Omental fat pad (tissue), 4 donors: ENCODE measurements at places on chromosomes 1 and 21.

DNA sequence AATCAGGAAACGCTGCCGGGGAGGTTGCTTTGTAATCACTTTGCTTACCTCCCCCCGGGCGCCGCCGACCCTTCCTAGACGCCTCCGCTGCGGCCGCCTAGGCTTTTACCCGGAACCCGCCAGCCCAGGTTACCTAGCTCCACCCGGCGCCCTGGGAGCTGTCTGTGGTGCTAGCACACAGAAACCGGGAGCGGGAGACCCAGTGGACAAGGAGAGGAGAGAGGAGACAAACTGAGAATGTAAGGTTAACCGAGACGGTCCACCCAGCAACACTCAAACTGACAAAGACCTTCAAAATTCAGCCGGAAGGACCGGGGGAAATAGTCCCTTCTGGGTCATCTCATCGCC lies 9.8 kb downstream of the BARHL2 start:
- DNase-seq = no peak

DNA sequence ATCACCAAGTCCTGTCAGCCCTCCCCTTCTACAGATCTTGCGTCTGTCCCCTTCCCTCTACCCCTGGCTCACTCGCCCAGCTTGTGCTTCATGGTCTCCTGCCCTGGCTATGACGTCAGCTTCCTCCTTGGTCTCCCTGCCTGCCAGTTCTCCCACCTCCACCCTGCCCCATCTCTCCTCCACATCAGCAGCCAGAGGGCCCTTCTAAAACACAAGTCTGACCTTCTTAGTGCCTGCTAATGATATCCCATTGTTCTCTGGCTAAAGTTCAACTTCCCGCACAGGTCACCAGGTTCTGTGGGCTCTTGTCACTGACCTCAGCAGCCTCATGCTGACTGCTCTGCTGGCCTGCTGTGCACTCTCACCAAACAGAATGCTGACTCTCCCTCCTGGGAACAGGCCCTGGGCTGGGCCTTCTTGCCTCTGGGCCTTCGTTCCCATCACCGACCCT lies 24.7 kb upstream of the MYCL start:
- no peak for DNase-seq

DNA sequence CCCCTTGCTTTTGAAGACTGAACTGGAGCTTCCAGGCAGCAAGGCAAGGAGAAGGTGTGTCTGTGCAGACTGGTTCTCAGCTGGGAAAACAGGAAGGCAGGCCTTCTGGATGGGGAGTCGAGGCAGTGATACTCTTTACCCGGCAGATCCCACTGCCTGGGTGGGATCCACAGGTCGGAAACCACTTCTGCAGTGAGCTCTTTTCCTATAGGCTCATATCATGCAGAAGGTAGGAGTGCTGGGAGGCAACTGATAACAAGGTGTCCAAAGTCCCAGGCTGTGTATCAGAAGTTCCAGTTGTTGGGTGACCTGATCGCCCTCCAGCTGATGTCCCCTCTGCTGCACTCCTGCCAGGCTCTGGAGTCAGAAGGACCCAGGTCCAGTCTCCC lies 17.1 kb downstream of the ACOT11 start:
- no peak for DNase-seq

DNA sequence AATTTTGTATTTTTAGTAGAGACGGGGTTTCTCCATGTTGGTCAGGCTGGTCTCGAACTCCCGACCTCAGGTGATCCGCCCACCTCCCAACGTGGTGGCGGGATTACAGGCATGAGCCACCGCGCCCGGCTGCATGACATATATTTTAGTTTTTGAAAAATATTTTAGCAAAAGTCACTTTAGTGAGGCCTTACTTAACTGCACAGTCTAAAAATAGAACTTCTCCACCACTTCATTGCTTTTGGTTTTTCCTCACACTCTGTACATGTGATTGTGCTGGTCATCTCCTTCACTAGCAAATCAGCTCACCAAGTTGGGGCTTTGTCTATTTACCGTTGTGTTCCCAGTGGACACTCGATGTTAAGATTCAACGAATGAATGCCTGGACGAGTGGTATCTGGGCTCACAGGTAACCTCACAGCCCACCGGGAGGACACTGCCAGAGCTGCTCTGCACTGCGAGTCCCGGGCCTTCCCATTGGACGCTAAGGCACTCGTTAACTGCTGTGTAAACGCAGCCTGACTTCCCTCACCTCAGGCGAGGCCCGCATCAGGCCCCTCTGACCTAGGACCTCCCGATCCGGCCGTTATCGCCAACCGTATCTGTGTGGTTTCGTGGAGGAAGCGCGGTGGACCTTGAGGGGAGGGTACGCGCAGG lies 14.0 kb upstream of the ZNF692 start:
- no peak for DNase-seq

DNA sequence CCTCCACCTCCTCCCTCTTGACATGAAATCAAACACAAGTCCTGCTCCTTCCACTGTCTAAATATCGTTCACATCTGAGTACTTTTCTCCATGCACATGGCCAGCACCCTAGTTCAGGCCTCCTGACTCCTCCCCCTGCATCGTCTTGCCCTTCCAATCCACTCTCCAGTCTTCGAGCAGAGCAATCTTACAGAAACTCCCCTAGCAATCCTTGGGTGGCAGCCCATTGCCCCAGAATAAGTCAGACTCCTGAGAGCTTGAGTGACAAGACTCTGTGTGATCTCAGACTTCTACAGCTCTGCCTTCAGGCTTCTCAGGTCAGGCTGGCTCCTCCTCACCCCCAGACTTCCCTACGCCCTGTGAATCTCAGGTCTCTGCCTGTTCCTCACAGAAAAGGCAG lies 5.5 kb downstream of the SH2D2A start:
- no peak for DNase-seq

- no peak for DNase-seq
Measured at GRCh38 chr1:246216906-246217305, 290.2 kb downstream of the SMYD3 start.

GRCh38 chr1:224211206-224211962 lies 28.3 kb downstream of the DEGS1 start:
- no peak for DNase-seq

GRCh38 chr1:59453297-59453968 lies 156.5 kb downstream of the FGGY start:
- DNase-seq = no peak

DNA sequence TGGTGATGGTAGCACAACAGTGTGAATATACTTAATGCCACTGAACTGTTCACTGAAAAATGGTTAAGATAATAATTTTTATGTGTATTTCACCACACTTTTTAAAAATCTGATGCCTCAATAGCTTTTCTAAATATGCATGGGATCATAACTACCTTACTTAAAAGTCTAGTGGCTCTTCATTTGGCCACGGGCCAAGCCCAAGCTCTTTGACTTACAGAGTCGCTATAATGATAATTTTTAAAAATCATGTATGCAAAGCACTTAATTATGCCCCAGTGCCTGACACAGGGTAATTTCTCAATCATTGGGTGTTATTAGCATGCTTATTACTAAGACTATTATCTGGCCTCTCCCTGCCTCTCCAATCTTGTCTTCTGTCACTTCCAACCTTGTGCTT lies 7.6 kb upstream of the CNN3 start:
- no peak for DNase-seq

- no peak for DNase-seq
Measured at GRCh38 chr1:241816008-241816407, 32.0 kb upstream of the EXO1 start.

GRCh38 chr1:117177376-117177775 lies 33.4 kb downstream of the VTCN1 start:
- DNase-seq = no peak

DNA sequence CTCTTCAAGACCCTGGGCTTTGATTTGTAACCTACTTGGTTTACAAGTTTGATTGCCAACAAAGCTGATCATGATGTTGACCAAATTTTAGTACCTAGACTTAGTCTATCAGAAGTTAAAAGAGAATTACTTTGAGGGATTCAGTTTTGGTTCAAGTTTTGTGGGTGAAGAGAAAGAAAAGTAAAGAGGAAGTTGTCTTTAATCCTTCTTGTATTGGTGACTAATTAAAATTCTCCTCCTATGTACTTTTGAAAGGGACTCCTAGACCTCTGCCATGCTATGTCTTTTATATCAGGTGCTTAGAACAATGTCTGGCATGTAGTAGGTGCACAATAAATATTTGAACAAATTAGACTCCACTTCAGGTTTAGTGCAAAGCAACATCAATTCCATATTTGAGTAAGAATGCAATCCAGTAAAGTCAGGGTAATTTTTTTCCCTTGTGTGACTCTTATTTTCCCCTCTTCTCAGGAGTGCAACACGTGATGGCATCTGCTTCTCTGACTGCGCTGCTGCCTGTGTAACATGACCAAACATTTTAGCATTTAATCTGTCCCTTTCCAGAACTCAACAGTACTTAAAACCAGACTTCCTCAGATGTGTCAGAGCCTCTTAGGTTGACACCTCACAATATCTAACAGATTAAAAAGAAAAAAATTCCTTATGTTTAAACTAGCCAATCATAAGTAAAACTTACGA lies 41.1 kb upstream of the KCNQ4 start:
- DNase-seq = no peak

GRCh38 chr1:204306076-204306475 lies 53.7 kb downstream of the PLEKHA6 start:
- no peak for DNase-seq

DNA sequence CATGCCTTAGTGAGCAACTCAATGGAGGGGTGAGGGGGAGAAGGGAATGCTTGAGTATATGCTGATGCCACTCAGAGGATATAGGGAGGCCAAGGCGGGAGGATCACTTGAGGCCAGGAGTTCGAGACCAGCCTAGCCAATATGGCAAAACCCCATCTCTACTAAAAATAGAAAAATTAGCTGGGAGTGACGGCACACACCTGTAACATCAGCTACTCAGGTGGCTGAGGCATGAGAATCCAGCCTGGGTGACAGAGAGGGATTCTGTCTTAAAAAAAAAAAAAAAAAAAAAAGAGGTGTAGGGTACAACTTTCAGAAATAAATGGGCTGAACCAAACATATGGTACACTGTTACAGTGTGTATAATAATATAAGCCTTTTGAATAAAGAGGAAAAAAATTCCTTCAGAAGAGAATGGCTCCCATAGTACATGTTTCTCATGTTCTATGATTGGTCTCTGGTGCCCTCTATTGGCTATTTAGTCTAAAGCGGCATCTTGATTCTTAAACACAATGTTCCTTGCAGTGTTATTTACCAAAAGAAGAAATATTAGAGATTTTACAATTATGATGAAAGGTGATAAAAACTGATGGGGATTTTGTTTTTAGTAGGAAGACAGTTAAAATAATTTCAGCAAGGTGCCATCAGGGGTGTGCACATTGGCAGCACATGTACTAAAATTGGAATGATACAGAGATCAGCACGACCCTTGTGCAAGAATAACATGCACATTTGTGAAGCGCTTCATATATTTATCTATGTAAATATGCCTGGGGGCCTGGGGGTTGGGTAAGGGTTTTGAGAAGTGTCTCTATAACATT lies 109.8 kb downstream of the PATJ start:
- no peak for DNase-seq

DNA sequence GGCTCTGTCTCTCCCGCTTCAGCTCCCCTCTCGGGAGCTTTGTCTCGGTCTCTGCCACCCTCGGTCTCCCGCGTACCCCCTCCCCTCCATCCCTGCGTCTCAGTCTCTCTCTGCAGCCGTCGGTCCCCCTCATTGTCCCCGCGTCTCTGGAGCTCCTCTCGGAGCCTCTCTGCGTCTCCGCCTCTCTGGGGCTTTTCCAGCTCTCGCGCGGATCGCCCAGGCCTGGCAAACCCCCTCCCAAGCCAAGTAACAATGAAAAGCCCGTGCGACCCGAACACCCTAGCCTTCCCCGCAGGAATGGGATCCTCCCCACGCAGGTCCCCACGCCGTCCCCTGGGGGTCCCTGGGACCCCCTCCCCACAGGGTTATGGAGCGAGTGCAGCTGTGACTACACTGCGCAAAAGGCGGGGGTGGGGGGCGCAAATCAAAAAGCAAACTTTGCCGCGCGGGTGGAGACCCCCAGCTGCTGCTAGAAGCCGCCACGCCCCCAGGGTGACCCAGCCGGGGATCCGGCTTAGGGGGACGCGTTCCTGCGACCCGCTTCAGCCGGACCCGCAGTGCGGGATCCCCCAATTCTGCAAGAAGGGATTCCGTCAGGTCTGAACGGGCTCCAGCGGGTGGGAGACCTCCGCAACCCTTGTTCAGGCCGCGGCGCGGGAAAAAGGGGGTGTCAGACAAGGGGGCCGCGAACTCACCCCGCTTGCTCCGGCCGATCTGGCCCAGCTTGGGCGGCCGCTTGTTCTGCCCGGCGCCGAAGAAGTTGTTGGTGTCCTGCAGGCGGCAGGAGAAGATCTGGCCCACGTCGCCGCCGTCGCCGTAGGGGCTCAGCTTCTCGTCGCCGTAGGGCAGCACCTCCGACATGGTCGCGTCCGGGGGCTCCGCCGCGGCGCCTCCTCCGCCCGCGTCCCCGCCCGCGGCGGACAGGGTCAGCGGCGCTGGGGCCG lies 1.2 kb downstream of the CAMK2N1 start:
- no peak for DNase-seq

- no peak for DNase-seq
Measured at GRCh38 chr1:22048351-22049192, 3.9 kb upstream of the CDC42 start.

- no peak for DNase-seq
Measured at GRCh38 chr1:199102239-199102638, 463.4 kb downstream of the PTPRC start.

DNA sequence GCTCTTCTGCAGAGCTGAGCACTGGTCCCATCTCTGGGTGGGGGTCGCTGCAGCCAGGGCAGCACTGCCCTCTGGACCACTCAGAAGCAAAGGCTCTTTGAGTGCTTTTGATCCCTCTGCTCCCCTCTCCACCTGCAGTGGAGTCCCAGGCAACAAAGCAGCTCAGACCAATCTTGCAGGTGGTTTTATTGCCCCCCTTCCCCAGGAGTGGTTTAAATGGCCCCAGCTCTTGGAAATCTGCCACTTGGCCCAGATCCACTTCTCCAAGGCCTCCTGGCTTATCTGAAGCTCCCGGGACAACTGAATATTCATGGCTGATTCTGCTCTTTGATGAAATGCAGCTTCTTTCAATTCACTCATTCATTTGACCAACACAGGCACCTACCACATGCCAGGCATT lies 2.7 kb downstream of the STUM start:
- DNase-seq = no peak

GRCh38 chr1:175792136-175792535 lies 48.7 kb upstream of the TNR start:
- DNase-seq = no peak

GRCh38 chr1:15454256-15454655 lies 2.3 kb upstream of the CELA2A start:
- no peak for DNase-seq

- no peak for DNase-seq
Measured at GRCh38 chr1:231536099-231536498, 7.6 kb downstream of the TSNAX start.
